Brain (organoid and tissue), 16 donors: ENCODE measurements at places on chromosomes 6 and 20.

DNA sequence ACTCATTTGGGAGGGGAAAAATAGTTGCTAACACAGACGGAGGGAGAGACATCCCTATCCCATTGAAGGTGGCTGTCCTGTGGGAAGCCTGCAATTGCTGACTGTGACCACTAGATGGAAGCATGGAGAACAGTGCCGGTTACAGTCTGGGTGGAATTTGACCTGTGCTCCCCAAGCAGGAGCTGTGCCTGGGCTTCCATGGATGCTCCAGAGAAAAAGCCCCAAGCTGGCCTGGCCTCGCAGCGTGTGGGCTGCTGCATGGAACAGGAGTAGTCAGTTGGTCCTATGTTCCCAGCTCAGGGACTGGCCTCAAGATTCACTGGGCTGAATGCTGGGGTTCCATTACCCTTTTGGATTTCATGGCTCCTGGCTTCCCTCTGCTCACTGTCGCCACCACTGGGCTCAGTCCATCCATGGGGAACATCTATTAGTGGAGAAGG lies 116.3 kb upstream of the CHD6 start:
- DNase-seq, result peak; percentile 65

GRCh38 chr6:47000842-47001241 lies 41.3 kb downstream of the ADGRF1 start:
- DNase-seq, result no peak

DNA sequence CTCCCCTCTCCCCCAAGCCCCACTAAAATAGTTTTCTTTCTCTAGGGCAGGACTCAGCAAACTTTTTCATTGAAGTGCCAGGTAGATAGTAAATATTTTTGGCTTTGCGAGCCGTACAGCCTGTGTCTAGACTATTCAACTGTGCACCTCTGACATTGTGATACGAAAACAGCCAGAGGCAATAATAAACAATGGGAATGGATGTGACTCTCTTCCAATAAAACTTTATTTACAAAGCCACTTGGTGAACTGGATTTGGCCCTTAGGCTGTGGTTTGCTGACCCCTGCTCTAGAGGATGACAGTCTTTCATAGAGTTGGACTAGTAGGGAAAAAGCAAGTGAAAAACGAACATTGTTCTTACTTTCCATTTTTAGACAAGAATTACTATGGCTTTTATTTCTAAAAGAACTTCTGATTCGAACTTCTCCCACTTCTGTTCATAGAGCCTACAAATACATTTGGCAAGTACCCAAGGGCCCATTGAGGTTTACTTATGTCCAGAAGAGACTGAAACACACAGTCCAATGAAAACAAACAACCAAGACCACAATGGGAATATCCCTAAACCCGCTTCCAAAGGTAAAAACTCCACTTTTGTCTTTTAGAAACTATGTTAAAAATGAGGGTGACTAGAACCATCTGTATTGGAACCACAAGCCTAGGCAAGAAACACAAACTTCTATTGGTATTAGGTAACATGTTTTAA lies 46.4 kb upstream of the CDKAL1 start:
- no peak for DNase-seq

GRCh38 chr6:158266131-158266530 lies 46.1 kb upstream of the TULP4 start:
- no peak for DNase-seq

DNA sequence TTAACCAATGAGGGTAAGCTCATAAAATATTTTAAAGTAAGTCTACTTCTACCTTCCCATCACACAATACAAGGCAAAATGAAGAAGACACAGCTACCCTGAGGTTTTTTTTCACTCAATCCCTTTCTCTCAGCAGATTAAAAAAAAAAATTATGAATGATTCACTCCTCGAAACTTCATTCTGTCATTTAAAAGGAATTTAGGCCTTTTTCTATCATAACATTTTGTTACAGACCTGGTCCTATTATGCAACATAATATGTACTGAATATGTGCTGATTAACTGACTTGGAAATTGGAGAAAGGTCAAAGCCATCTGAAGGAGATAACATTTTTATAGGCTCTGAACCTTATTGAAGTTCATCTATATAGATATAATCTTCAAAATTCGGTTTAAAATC lies 45.5 kb downstream of the PRL start:
- DNase-seq, result no peak

- DNase-seq, result no peak
Measured at GRCh38 chr6:30325150-30325872, 1.4 kb upstream of the TRIM39 start.

GRCh38 chr6:111725446-111726112 lies 119.9 kb upstream of the TRAF3IP2 start:
- DNase-seq, result no peak

- DNase-seq, result no peak
Measured at GRCh38 chr20:64237316-64237715, 18.2 kb upstream of the PCMTD2 start.

DNA sequence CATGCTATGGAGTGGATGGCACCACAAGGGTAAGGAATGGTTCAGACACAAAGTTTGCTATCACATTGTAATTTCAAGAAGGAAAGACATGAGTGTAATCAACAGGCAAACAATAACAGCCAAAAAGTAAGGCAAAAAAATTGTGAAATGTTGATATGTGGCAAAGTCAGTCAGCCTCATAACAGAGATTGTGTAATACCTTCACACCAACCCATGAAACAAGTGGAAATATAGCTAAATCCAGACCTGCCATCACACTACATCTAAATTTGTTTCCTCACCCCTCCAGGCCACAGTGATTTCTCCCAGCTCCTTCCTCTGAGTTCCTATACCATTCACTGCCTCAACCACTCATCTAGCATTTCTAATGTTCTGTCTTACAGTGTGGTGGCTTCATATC lies 37.3 kb downstream of the SIM1 start:
- no peak for DNase-seq

DNA sequence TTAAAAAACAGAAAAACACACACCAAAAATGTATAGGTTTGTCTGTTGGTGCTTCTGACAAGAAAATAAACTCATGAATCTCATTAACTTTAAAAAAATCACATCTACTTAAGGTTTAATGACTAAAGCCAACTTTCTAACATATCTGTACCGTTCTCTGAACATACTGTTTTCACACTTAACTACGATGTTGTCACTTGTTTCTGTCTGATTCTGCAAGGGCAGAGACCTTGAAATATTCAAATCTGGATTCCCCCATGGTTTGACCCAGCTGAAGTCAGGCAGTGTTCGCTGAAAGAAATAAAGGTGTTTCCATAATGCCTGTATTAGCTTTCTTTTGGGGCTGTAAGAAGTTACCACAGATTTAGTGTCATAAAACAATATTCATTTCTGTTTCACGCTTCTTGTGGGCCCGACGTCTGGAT lies 2.7 kb upstream of the ASXL1 start:
- DNase-seq, result no peak

DNA sequence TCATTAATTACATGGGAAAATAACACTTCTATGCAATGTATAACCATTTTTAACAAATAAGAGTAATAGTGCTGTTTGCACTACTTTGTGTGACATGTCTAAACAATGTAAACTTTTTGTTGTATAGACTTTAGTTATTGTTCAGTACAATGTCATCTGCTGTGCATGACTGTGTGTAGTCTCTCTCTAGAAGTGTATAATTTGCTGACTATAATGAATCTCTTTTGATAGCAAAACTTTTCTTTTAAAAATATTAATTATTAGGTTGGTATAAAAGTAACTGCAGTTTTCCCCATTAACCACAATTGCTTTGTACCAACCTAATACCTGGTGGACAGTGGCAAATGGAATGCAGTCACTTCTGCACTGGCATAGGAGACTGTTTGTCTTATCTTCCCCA lies 124.2 kb upstream of the SGK1 start:
- no peak for DNase-seq

GRCh38 chr6:170025935-170026750 lies 264.7 kb downstream of the DLL1 start:
- no peak for DNase-seq

GRCh38 chr6:91483415-91484105 lies 896.7 kb upstream of the MAP3K7 start:
- DNase-seq, result no peak
